ENCODE measurements at places on chromosomes 7 and 10.
A peak's percentile ranks its signal among the peaks of the same experiment; 100 is the strongest.

DNA sequence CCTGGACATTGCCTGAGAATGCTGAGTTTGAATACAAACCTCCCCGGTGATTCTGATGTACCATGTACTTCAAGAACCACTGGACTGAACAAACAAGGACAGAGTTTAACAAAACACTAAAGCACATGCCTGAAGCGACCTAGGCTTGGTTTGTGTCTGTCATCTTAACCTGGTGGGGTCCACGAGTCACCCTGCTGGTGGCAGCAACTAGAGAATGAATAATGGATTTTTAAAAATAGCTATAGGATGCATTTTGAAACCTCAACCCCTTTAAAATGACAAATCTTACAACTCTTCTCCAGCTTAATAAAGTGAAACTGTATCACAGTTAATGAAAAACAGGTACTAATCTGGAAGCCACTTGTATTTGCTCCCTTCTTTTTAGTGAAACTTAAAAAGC lies 25.2 kb downstream of the CDHR3 start:
- no peak for DNase-seq

- no peak for DNase-seq
Measured at GRCh38 chr10:43619368-43619767, 13.1 kb downstream of the ZNF485 start.

DNA sequence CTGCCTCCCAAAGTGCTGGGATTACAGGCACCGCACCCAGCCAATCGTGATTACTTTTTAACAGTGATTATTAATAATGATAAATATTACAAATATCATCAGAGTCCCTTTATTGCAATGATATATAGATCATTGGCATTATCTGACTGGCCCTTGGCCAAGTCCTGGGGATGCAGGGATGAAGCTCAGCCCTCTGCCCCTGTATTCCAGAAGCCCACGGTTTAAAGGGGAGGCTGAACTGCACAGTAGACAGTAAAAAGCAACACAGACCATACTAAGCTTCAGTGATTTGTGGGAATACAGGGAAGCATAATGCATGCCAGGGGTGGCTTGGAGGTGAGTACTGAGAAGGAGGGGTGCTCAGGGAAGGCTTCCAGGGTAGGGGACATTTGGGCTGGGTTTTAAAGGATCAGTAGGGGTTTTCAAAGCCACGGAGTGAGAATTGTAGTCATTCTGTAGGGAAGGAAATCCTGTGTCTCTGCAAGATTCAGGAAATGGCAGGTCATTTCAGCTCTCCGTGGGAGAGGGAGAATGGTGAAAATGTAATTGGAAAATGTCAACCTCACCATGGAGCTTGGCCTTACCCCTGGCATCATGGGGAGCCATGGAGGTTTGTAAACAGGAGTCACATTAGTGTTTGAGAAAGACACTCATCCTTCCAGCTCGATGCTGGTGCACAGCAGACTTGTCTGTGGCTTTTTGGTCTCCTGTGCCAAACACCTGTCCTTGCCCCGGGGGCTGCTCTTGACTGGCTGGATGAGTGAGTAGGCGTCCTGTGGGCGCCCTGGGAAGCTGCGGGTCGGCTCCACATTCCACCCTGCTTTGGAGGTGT lies 8.8 kb downstream of the ADAMTS14 start:
- DNase-seq, result no peak

DNA sequence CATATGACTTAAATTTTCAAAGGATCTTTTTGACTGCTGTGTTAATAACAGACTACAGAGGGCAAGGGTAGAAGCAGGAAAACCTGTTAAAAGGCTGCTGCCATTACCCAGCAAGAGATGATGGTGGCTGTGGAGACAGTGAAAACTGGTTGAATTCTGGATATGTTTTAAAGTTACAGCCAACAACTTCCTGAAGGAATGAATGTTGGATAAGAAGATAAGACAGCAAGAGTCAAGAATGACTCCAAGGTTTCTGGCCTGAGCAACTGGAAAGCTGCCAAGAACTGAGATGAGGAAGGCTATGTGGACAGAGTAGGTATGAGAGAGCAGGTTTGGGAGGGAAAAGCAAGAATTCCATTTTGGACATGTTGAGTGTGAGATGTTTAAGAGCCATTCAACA lies 19.1 kb downstream of the CNOT4 start:
- no peak for DNase-seq

DNA sequence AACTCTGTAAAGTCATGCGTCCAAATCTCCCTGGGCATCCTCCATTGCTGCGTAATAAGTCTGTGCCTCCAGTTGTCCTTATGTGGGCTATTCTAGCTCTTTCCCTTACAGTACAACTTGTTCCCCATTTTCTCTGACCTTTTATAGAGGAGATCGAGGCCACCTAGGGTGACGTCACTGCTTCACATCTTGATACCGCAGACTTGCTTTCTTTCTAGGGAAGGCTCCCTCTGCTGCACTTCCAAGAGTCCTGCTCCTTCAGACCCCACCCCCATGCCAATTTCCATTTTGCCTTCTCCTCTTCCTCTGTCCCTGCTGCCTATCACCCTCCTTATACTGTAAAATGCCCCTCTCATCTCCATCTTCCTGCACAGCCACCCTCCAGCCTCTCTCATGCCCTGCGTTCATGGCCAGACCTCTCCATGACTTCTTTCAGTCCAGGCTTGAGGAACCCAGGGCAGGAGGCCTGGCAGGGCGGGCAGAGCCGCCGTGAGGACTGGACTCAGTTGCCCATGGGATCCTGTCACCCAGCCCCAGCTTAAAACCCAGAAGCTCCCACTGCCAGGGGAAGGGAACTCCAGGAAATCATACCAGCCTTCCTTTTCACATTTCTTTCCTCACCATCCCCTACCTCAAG lies 57.5 kb downstream of the CAMK1D start:
- DNase-seq, result no peak

DNA sequence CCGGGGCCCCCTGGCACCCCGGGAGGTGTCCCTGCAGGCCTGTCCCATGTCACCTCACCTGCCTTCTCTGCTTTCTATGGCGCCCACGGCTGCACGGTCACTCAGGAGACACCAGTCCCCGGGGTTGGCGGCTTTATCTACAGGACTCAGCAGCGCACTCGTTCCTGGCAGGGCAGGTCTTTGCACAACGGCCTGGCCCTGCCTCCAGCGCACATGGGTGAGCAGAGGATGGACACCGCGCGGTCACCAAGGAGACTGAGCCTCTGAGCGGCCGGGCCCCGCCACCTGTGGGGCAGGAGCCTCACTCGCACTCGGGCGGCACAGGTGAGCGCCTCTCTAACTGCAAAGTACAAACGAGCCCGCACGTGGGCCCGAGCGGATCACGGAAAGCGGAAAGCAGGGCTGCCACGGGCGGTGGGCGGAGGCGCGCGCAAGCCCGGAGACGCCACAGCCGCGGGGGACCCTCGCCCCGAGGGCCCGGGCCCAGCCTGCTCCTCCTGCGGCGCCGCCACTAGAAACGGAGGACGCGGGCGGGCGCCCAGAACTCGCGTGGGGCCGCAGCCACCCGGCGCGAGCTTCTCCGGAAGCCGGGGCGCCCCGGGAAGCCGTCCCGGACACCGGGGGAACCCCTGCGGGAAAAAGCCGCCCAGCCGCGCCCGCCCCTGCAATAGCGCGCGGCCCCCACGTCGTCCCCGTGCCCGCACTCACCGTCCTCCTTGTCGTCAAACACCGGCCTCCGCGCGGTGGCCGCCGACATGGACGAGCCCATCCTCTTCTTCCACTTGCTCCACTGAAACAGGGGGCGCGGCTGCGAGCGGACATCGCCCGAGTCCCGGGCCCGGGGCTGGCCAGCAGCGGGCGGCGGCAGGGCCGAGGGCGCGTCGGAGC lies 642 bp downstream of the STK32C start:
- peak; percentile 88 for DNase-seq

GRCh38 chr7:5238500-5238899 lies 44.2 kb upstream of the SLC29A4 start:
- DNase-seq, result no peak

- no peak for DNase-seq
Measured at GRCh38 chr7:51340029-51340838, 23.6 kb upstream of the COBL start.

- DNase-seq, result no peak
Measured at GRCh38 chr10:28985137-28985885, 303.6 kb upstream of the LYZL1 start.

DNA sequence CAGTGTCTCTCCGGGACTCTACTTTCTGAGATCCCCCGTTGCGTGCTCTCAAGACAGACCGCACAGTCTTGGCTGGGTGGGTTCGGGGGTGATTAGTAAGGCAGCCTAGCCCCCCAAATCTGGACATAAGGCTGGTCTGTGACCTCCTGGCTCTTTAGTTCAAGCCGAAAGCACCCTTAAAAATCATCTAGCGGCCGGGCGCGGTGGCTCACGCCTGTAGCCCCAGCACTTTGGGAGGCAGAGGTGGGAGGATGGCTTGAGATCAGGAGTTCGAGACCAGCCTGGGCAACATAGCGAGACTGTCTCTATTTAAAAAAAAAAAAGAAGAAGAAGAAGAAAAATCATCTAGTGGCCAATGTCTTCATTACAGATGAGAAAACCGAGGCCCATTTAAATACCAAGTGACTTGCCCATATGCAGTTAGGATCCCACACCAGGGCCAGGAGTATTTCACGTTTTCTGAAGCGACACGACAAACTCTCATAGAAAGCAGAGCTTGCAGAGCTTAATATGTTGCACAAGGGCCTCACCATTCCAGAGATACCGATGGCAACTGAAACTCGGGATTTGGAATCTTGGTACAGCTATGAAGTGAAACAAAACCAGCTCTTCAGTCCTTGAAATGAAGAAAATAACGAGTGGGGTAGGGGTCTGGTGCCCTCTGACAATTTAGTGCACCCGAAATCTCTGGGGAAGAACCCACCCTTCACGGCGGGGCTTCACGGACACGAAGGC lies 703 bp upstream of the HILPDA start:
- DNase-seq, result no peak

DNA sequence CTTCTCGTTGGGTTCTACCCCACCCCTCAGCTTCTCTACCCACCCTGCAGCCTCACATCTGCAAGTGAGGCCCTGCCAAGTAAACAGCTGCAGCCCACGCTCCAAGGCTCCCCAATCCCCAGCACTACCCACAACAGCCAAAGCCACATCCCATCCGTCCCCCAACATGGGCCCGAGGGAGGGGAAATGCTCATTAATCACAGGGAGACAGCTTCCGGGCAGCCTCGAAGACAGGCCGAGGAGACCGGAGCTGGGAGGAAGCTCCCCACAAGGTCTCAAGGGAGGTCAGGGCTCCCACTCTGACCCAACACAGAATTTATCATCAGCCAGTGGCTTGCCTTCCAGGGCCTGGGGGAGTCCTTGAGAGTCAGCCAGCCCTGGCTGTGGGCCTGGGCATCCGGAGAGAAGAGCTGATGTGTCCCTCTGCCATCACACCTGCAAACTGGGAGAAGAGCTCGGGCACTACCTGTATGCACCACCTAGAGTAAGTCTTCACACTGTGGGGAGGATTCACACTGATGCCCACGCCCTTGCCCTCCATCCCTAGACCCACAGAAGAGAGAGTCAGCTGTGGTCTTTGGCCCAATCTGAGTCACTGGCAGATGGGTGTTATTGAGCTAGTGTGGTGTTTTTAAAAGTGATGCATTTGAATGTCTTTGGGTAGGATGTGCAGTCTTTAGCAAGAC lies 115.5 kb upstream of the ZMIZ1 start:
- DNase-seq, result no peak

GRCh38 chr10:3836222-3836820 lies 51.3 kb upstream of the KLF6 start:
- no peak for DNase-seq

DNA sequence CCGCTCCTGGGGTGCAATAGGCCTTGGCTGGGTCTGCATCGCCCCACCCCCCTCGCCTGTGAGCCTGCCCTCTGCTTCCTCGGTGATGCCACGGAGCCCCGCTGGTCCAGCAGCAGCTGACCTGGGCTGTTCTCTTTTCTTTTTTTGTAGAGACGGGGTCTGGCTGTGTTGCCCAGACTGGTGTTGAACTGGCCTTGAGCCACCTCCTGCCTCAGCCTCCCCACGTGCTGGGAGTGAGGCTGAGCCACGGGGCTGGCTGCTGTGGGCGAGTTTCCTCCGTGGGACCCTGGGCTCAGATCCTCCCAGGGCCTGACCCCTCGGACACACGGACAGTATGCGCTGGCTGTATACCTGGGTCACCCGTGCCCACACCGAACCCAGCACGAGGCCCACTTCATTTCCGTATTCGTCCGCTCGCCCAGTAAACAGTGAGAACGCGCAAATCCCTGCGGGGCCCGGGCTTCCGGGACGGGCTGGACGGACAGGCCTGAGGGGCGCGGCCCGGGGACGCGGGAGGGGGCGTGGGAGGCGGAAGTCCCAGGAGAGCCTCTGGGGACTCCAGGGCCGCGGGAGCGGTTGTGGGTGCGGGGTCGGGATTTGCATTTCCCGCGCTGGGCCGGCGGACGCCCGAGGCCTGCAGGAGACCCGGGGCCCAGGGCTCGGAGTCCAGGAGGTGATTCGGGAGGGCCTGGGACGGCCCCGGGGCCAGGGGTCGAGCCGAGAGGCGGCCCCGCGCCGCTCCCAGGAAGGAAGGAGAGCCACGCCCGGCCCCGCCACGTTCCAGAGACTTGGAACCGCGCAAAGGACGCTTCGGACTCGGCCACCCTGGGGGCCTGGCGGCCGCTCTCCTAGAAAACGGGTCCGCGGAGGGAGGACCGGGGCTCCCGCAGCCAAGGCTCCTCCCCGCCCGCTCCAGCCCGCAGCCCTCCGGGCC lies 57.7 kb upstream of the DNAJB6 start:
- DNase-seq, result peak; percentile 83

DNA sequence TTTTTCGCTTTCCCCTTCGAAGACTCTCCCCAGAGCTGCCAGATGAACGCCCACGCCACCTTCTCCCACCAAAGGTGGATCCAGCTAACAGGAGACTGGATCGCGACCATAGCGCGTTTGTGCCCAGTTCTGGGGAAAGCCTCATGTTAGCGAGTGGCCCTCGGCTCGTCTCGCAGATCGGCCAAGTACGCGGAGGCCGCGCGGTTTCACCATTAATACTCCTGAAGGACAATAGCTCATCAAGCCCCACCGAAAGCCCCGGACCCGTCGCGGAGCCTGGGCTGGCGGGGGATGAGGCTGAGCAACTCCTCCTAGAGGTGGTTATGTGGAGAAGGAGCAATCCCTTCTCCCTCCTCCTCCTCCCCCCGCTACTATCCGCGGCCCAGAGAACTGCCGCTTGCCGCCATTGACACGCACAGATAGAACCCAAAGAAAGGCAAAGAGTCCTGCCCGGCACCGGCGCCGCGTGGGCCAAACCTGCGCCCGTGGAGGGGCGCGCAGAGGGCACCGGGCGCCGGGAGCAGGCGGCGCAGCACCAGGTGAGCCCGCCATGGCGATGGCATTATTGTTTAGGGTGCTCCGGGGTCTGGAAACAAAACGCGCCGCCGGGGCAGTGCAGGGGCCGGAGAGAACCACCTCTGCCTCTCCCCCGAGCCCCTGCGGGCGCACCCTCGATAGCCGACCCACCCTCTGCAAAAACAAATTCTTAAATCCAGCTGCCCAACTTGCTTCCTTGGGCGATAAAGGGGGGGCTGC lies at the start of gene MACROH2A2:
MACROH2A2 (plus strand) TSS at position 385 of the 756 bp plus-strand sequence. CDS start 22,813 bp downstream, outside the sequence.
- DNase-seq, result peak; percentile 79

GRCh38 chr7:158024881-158025280 lies 562.7 kb downstream of the PTPRN2 start:
- DNase-seq, result peak; percentile 3

- DNase-seq, result no peak
Measured at GRCh38 chr7:132941428-132941827, 140.5 kb downstream of the CHCHD3 start.
